ENCODE measurements at places on chromosomes 2 and 18. TPM values are rescaled to one million over a fixed set of nuclear protein-coding genes. Genes with fewer than 3 reads are reported as not detected.

GRCh38 chr18:34631093-34631966 lies 78.8 kb upstream of the DTNA start:
- no peak for DNase-seq

DUSP2 gene
- total RNA-seq = 0.05 TPM

DNA sequence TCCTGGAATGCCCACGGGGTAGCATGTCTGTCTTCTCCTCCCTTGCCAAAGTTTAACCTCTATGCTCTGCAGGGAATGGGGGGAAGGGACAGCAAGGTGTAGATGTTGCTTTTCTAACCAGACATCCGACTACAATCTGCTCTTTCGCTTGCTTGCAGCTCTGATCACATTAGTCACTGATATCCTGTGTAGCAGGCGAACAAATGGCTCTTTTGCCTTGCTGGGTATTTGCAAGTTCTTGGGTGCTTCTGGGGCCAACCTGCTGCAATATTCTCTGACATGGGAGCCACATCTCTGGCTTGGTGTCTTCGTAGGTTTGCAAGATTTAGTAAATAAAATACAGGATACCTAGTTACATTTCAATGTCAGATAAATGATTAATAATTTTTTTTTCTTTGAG lies 190.0 kb downstream of the ASB1 start:
- no peak for DNase-seq

TRIM43 gene
- not detected for total RNA-seq

DNA sequence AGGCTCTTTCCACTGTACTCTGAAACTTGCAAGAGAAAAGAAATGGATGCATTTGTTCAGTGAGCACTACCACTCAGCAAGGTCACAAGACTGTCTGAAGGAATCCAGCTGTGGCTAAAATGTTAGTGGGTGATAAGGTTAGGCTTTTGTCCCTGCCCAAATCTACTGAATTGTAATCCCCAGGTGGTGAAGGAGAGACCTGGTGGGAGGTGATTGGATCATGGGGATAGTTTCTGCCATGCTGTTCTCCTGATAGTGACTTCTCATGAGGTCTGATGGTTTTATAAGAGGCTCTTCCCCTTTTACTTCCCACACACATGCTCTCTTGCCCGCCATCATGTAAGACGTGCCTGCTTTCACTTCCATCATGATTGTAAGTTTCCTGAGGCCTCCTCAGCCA lies 68.2 kb downstream of the ZNF385B start:
- no peak for DNase-seq

GRCh38 chr2:24315669-24316068 lies 44.7 kb downstream of the ITSN2 start:
- no peak for DNase-seq

TNFRSF11A gene
- 3.4 TPM for total RNA-seq

Measured in A172 (cell line).